Prostate gland (tissue), 2 donors: ENCODE measurements at places on chromosomes 16 and 17. TPM values are rescaled to one million over a fixed set of nuclear protein-coding genes. Genes with fewer than 3 reads are reported as not detected.

Gene SOST
- total RNA-seq: not detected

DNA sequence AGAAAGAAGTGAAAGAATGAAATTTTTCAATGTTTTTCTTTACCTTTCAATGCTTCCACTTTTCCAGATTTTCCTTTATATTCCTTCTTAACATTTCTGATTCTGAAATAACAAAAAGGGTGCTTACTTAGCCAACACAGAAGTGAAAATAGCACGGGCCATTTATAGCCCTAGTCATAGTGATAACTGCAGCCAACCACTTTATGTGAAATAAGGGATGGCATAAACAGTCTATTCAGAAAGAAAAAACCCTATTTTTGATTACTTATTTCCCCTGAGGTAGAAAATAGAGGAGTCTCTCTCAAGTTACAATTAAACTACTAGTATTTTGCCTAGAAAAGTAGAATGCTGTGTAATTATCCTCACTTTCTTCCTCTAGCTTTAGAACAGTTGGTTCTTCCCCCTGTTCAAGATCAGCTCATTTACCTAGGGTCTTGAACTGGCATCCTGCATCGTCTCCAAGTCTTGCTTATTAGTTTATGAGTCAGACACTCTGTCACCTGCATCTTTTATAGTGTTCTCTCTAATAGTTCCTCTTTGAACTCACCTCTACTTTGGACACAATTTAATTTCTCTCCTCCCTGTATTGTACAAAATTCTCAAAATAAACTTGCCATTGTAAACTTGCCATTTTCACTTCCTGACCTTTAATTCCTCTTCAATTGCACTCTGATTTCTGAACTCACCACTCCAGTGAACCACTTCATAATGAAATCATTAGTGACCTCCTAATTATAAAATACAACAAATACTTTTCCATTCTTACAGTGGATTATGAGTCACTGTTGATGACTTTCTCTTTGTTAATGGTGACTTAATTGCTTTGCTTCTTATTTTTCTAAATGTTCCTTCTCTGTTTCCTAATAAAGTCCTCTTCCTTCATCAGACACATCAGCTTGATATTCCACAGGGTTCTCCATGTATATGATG, 23.6 kb downstream of the ABCA6 start:
- no peak overlapping the region for H3K27ac ChIP-seq
- H3K4me3 ChIP-seq: no peak overlapping the region
- DNase-seq: no peak
- H3K4me1 ChIP-seq: no peaks in the 10 kb centered on the region

- H3K27ac ChIP-seq: no peak overlapping the region
- DNase-seq: no peak
- H3K36me3 ChIP-seq: no peaks in the 10 kb centered on the region
These were observed 103.1 kb upstream of the CHMP6 start for GRCh38 chr17:80888276-80889160.

DNA sequence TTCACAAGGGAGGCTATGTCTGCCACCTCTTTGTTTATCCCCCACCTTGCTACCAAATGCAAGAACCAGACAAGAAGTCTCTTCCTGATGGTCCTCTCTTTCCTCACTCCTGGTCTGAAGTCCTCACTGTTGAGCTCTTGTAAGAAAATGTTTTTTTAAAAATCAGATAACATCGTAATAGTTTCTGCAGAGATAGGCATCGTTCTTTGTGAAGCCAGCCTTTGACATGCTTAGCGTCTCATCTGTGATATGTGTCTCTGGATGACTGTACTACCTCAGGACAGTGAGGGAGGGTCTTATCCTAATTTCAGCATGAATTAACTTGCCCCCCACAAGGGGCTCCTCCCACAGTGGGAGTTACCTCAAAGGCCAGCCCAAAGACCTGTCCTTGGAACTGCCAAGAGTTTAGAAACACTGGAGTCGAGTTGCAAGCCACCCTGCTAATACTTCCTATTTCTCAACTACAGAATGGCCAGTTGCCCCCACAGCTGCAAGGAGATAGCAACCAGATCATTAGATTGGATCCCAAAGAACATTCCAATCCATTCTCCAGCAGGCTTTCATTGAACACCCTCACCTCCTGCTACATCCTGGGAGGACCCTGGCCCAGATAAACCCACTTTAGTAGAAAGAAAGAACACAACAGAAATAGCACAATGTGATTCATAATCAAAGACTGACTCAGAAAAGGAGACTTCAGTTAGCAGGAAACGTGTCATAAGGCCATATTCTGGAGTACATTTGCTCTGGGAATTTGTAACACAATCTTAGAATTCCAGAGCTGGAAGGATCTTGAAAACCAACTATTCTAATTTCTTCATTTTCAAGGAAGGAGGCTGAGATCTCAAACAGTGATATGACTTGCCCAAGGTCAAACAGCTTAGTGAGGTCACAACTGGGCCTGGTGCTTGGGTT, 151.0 kb downstream of the IRX3 start:
- no peaks in the 10 kb centered on the region for H3K4me1 ChIP-seq
- H3K27me3 ChIP-seq: no peaks in the 10 kb centered on the region

GRCh38 chr16:1045993-1046911, 26.3 kb upstream of the SSTR5 start:
- H3K36me3 ChIP-seq: no peaks in the 10 kb centered on the region
- peaks cover 37% of the 10 kb centered on the region for H3K27me3 ChIP-seq
- no peak overlapping the region for H3K27ac ChIP-seq

Gene PRKCB
- 28.6 TPM for total RNA-seq

GRCh38 chr16:83797013-83797412, 10.8 kb upstream of the HSBP1 start:
- no peak overlapping the region for H3K27ac ChIP-seq
- peaks cover 3% of the 10 kb centered on the region for H3K4me1 ChIP-seq
- DNase-seq: no peak
- H3K27me3 ChIP-seq: no peaks in the 10 kb centered on the region
- no peaks in the 10 kb centered on the region for H3K36me3 ChIP-seq
- no peak overlapping the region for H3K4me3 ChIP-seq

Gene SOCS7
- 61.9 TPM for total RNA-seq

DNA sequence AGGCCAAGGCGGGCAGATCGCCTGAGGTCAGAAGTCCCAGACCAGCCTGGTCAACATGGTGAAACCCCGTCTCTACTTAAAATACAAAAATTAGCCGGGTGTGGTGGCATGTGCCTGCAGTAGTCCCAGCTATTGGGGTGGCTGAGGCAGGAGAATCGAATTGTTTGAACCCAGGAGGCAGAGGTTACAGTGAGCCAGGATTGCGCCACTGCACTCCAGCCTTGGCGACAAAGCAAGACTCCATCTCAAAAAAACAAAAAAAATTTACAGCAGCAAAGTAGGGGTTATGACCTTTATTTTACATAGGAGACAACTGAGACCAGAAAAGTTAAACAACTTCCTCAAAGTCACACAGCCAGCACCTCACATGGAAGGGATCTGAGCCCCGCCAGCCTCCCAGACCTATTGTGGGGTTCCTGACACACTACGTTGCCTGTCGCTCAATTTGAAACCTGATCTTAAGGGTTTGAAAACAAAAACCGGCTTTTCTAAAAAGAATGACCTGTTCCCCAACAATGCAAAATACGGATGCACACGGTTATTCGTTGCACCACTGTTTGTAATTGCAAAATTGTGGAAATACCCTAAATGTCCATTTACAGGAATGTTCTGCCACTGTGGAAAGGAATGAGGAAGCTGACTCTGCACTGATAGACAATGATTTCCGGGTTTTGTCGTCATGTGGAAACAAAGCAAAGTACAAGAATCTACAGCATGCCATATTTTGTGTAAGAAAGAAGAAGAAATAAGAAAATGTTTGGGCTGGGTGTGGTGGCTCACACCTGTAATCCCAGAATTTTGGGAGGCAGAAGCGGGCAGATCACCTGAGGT, 77.2 kb downstream of the CNGB1 start:
- H3K27ac ChIP-seq: no peak overlapping the region
- H3K4me1 ChIP-seq: no peaks in the 10 kb centered on the region
- DNase-seq: no peak
- no peaks in the 10 kb centered on the region for H3K36me3 ChIP-seq
- H3K27me3 ChIP-seq: no peaks in the 10 kb centered on the region

DNA sequence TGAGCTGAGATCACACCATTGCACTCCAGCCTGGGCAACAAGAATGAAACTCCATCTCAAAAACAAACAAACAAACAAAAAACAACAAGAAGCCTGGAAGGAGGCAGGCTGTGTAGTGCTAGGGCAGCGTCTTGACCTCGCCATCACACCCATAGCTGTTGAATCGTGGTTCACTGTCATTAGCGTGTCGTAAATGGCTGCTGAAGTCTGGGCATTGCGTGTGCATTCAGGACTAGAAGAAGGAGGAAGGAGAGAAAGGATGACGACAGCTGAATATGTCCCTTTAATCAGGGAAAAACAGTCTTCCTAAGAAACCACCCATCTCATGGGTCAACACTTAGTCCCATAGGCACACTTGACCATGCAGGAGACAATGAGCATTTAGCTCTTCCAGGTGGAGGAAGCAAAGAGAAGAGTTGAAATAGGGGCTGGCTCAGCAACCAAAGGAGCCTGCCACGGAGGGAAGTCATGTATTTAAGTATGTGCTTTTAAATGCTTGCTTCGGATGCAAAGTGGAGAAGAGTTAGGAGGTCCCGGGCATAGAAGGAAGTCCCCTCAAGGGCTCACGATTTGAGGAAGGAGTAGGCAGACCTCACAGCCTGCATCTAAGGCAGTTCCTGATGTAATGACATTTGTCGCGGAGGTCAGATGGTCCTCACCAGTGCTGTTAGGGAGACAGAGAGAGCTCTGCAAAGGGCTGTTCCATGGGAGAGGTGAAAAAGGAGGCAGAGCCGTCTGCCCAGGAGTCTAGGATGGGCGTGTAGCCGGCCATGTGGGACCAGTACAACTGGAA, 8.8 kb downstream of the PRSS22 start:
- H3K27ac ChIP-seq: no peak overlapping the region
- H3K27me3 ChIP-seq: no peaks in the 10 kb centered on the region
- no peaks in the 10 kb centered on the region for H3K36me3 ChIP-seq
- H3K4me3 ChIP-seq: no peak overlapping the region

- no peak overlapping the region for H3K27ac ChIP-seq
- no peaks in the 10 kb centered on the region for H3K4me1 ChIP-seq
- H3K36me3 ChIP-seq: peaks cover 8% of the 10 kb centered on the region
These were observed 22.9 kb upstream of the PSMC5 start for GRCh38 chr17:63804328-63804727.

DNA sequence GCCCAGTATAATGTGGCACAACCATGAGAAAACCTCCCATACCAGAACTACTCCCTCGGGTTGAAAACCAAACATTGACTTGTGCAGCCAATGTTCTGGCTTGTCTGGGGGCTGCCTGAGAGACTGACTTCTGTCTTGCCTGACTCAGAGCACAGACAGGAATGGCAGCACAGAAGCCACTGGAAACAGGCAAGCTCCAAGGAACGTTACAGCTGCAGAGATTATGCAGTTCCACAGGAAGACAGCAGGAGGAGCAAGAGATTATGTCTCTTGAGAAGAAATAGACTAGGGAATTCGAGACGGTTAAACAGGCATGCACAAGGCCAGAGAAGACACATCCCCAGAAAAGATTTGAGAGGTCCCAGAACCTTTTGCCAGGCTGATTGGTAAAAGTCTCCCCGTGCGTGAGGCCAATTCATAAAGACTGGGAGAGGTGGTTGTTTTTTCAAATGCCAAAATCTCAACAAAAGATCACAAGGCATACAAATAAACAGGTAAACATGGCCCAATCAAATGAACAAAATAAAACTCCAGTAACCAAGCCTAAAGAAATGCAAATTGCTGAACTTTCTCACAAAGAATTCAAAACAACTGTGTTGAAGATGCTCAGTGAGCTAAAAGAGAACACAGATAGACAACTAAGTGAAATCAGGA, 90.6 kb upstream of the CDH5 start:
- H3K36me3 ChIP-seq: no peaks in the 10 kb centered on the region
- no peaks in the 10 kb centered on the region for H3K4me1 ChIP-seq
- H3K27ac ChIP-seq: no peak overlapping the region
- no peaks in the 10 kb centered on the region for H3K27me3 ChIP-seq

Gene PGAP3
- total RNA-seq: 44.6 TPM

- no peak overlapping the region for H3K4me3 ChIP-seq
- H3K36me3 ChIP-seq: peaks cover 4% of the 10 kb centered on the region
- H3K4me1 ChIP-seq: peaks cover 20% of the 10 kb centered on the region
- no peak for DNase-seq
These were observed 29.6 kb downstream of the NMT1 start for GRCh38 chr17:45090711-45091110.

Gene KRTAP1-5
- 0.51 TPM for total RNA-seq

DNA sequence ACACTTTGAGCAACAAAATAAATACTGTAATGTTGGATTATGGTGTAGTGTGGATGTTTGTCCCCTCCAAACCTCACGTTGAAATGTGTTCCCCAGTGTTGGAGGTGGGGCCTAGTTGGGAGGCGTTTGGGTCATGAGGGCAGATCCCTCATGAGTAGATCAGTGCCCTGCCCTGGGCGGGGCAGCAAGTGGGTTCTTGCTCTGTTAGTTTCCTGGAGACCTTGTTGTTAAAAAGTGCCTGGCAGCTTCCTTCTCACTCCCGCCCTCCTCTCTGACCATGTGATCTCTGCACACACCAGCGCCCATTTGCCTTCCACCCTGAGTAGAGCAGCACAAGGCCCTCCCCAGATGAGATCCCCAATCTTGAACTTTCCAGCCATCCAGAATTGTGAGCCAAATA, 67.7 kb downstream of the MPRIP start:
- H3K4me1 ChIP-seq: peaks cover 22% of the 10 kb centered on the region
- no peak overlapping the region for H3K4me3 ChIP-seq
- no peaks in the 10 kb centered on the region for H3K27me3 ChIP-seq
- no peak for DNase-seq

- H3K4me1 ChIP-seq: no peaks in the 10 kb centered on the region
- no peak overlapping the region for H3K27ac ChIP-seq
- H3K36me3 ChIP-seq: no peaks in the 10 kb centered on the region
- no peaks in the 10 kb centered on the region for H3K27me3 ChIP-seq
- no peak overlapping the region for H3K4me3 ChIP-seq
These were observed 51.5 kb upstream of the EMP2 start for GRCh38 chr16:10631886-10632285.

Gene SMPD3
- total RNA-seq: 4.7 TPM

Gene MMP2
- total RNA-seq: 175 TPM

DNA sequence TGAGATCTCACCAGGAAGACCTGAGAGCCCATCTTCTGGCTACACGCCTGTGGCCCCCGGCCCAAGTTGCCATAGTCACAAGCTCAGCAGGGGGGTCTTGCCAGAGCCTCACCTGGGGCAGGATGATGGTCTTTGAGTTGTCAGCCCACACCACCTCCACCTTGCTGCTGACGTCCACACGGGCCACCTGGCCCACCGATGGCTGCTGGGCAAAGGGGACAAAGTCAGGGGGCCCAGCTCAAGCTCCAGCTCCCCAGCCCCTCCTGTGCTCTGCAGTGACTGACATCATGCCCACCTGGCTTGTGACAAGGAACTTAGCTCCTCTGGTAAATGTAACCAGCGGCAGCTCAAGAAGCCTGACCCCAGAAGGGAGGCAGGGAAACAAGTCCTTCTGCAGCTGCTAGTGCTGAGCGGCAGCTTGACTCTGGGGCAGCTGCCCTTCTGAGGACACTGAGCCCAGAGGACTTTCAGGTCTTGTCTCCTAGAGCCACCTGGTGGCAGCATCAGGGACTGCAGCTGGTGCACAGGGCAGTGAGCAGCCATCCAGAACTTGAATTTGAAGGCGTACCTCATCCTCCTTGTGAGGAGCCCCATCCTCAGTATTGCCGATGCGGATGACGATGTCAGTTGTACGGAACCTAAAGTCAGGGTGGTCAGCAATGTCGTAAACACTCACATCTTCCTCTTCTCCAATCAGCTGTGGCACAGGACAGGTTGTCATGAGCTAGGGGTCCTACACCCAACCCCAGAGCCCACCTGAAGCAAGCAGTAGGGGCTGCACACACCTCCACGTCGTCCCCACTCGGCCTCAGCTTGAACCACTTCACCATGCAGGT, 13.5 kb downstream of the SPHK1 start:
- no peaks in the 10 kb centered on the region for H3K4me1 ChIP-seq
- no peak overlapping the region for H3K27ac ChIP-seq
- H3K36me3 ChIP-seq: peaks cover 4% of the 10 kb centered on the region
- H3K4me3 ChIP-seq: no peak overlapping the region

Gene PRSS33
- not detected for total RNA-seq

Gene MYL4
- total RNA-seq: 4.3 TPM
